ENCODE measurements at places on chromosomes 7 and 10.
A peak's percentile ranks its signal among the peaks of the same experiment; 100 is the strongest.

- DNase-seq = peak; percentile 30
Observed at GRCh38 chr10:117175215-117175900, 21.9 kb upstream of the KCNK18 start.

GRCh38 chr7:117322741-117323304, at the start of gene WNT2:
TSS of gene WNT2 (minus strand) at chr7:117323058. CDS start at chr7:117322989, 69 bp downstream.
- no peak for DNase-seq

GRCh38 chr7:128697302-128697905, 25.3 kb downstream of the GARIN1A start:
- DNase-seq = peak; percentile 42

DNA sequence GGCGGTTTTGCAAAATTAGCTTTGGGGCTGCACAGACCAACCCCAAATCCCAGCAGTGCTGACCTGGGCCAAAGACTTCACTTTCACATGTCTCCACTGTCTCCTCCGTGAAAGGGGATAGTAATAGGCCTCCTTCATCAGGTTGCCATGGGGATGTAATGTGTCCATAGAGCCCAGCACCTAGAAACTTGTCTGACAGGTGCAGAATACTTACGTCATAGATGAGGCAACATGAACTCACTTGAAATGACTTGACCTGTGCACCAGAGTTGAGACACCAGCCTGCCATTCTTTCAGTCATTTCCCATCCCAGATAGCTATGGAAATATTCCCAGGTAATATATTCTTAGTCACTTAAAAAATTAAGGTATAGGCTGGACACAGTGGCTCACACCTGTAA, 94.2 kb downstream of the INSYN2A start:
- DNase-seq = no peak

DNA sequence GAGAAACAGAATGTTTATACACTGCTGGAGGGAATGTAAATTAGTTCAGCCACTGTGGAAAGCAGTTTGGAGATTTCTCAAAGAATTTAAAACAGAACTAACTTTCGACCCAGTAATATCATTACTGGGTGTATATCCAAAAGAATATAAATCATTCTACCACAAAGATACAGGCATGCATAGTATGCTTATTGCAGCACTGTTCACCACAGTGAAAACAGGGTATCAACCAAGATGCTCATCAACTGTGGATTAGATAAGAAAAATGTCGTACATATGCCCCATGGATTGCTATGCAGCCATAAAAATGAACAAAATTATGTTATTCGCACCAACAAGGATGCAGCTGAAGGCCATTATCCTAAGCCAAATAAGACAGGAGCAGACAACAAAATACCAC, 343.1 kb upstream of the KCND2 start:
- DNase-seq = no peak

DNA sequence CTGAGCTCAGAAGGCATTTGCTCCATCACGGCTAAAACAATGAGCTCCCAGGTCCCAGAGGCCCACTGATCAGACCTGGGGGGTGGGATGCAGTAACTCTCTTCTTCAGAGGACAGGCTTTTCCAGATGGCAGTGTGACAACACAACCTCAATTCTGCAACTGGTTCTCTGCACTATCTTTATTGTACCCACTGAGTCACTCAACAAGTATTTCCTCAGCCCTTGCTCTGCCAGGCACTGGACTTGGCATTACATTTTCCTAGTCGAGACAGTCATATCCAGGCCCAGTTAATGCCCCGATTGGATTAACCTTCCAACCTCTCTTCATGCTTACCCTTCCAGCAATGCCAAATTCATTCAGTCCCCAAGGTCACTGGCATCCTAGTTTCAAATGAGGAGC, 72.6 kb downstream of the JAZF1 start:
- no peak for DNase-seq

DNA sequence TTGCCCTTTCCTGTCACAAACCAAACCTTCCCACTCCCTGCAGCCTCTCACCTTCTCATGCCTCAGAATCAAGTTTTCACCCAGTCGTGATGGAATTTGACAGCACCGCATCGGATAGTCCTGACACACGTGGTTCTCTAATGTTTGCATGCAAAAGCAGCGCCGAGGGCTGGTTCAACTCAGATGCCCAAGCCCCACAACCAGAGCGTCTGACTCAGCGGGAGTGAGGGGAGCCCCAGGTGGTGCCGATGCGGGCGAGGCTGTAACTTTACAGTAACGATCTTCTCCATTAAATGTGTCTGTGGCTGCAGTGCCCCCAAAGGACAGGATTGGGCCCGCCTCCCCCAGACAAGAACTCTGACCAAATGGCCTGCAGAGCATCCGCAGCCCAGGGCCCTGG, 284.5 kb downstream of the CELF2 start:
- no peak for DNase-seq

DNA sequence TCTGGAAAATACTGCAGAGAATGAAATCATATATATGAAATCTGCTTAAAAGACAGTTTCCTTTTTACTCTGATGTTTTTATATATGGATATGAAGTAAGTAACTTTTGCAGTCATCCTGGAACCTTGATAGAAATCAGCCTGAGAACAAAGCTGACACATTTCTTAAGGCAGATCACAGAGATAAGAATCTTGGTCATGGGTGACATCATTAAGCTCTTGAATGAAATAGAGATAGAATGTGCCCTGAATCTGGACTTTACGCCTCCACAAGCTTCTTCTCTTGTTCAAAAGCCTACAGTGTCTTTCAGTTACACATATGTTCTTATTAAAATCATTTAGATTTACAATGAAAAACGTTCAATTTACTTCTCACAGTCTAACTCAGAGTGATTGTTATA, 319.1 kb upstream of the CNTNAP2 start:
- DNase-seq = no peak

DNA sequence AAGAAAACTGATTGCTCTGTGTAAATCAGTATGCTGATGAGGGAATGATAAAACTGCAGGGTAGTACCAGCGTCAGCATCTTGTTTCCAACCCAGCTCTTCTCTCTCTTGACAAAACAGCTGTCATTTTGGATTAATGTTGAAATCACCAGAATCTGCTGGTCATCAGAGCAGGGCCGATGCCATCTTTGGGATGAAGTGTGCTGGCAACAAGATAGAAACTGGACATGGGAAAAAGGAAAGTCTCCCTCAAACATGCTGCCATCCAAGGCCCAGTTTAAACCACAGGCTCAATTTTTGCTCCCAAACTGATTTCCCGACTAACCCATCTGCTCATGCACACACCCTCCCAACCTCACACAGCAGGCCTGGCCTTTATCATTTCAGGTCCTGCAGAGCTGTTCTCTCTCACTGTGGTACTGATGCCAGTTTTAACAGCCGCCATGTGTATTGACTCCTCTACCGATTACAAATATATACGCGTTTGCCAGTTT, 285.2 kb downstream of the AUTS2 start:
- no peak for DNase-seq

GRCh38 chr7:157805713-157806112, 468.9 kb downstream of the DNAJB6 start:
- DNase-seq = no peak

DNA sequence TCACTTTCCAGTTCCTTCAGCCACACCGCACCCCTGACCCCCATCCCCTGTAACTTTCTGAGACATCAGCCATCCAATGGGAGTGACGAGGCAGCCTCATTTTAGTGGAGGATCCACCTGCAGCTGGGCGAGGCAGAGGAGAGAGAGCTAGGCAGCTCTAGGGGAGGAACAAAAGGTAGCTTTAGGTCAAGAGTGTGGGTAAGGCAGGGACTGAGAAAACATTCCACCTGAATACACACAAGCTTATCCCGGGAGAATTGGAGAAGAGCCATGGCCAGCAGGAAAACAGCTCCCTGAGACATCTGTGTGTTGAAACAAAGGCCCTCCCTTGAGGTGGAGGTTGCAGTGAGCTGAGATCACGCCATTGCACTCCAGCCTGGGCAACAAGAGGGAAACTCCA, 6.7 kb upstream of the KLRG2 start:
- DNase-seq = no peak

GRCh38 chr10:72564596-72564995, 61.3 kb downstream of the MICU1 start:
- DNase-seq = no peak

- DNase-seq = no peak
Observed at GRCh38 chr7:114218283-114218682, 196.3 kb upstream of the FOXP2 start.

GRCh38 chr7:74101061-74101681, 17.6 kb downstream of the LIMK1 start:
- no peak for DNase-seq

DNA sequence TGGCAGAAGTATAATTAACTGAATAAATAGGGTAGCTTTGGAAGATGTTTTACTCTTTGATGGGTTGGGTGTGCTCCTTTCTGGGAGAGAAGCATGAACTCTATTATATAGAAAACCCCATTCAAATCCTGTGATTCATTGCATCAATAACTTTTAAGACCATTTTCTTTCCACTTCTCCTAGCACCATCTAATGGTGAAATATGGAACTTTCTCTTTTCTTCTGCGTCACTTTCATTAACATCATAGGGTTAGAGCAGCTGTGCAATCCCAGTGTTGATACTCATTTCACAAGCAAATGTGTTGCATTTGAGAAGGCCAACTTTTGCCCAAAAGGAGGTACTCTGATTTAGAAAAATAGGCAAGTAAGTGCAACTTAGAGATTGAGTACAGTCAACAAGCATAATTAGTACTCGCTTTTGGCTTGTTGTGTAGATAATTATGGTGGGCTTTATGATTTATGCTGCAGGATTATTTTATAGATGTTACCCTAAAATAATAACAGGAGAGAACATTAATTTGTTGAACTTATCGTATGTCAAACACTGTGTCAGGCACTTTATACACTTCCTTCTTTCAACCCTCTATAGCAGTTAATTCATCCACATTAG, 92.9 kb downstream of the CPED1 start:
- DNase-seq = no peak

DNA sequence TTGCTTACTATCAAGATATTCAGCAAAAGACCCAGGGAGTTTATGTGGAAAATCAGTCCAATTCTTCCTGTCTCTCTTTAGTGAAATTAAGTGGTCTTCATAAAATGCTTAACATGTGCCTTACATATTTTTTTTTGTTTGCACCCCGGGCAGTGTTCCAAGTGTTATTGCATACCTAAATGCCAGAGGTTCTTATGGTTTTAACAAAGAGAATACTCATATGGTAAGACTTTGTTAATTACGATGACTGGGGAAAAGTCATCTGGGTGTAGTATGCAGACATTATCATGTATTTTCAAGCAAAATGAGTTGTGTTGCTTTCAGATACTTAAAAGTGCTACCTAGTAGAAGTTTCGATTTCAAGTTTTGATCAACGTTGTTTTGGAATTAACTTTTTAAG, 82.6 kb downstream of the PRKG1 start:
- no peak for DNase-seq

DNA sequence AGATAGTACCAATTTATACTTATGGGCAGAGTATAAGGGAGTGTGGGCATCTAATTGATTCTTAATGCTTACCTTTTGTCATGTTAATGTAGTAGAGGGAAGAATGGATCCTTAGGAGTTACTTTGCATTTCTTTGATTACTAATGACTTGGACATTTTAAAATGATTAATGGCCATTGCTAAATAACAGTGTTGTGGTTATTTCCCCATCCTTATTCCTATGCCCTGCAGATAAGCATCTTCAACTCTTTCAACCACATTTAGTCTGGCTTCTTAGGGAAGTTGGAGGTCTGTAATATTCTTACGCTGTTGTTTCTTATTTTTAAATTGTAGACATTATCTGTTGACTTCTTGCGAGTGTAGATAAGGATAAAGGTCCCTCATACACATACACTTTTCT, 37.2 kb downstream of the KAT6B start:
- DNase-seq = no peak

DNA sequence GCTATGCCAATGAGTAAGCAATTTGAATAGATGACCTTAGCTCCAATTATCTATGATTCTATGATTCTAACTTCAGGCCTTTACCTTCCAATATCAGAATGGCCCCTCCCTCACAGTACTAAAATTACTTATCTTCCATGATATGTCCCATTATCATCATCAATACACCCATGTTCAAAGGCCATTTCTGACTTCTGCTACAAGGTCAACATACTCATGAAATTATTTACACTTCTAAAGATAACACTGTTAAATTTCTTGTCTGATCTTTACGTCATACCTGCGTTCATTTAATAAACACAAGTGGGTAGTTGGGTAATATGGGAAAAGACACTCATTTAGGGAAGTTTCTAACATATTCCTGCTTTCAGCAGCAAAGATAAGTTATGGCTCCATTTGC, 21.2 kb downstream of the IMMP2L start:
- DNase-seq = no peak

DNA sequence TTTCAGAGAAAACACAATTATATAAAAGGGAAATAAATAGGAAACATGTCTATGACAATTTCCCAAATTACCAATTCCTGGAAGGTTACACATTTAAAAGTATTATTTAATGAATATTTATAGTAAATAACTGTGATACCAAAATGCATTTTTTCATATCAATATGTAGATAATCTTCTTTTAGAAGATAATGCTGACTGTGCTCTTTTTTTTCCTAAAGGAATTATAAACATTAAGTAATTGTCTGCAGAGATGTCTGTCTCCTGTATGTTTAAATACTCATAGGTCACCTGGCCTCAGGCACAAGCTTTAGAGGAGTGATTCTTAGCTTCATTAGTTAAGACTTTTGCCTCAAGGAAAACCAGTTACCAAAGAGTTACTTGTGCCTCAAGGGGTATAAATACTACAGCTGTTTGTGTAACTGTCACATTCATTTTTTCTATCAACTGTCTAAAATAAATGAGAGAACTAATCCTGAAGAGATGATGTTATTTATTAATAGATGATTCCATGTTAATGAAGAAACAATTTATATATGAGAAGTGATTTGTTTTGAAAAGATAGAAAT, 77.1 kb downstream of the DNAJC1 start:
- DNase-seq = no peak

GRCh38 chr7:34090816-34091215, 185.5 kb downstream of the BMPER start:
- DNase-seq = no peak

DNA sequence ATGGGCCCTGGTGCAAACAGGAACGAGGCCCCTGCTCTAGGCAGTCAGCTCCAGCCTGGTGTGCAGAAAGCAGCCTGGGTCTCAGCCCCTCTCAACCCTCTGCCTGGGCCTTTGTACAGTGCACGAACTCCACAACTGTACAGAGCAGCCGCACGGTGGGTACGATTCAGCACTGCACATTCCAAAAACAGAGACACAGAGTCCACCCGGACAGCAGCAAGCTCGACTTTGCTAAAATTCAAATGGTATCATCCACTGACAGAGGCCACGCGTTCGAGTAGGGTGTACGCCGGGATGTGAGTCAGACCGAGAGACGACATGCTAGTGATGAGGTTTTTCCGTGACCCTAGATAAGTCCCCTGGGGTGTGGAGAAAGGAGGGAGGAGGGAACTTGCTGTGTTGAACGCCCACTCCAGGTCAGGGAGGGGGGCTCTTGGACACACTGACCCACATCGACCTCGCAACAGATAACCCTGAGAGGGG, 65.6 kb upstream of the PDGFA start:
- peak; percentile 63 for DNase-seq

- DNase-seq = no peak
Observed at GRCh38 chr7:94414481-94414880, 19.8 kb downstream of the COL1A2 start.

GRCh38 chr7:139118234-139118804, 8.8 kb upstream of the ZC3HAV1 start:
- no peak for DNase-seq

- no peak for DNase-seq
Observed at GRCh38 chr7:90764848-90765570, 168.9 kb downstream of the CDK14 start.

GRCh38 chr7:87032604-87033339, 26.7 kb downstream of the ELAPOR2 start:
- DNase-seq = no peak
